Endothelial cell of coronary artery (primary cell): ENCODE measurements at places on chromosomes 4 and X. TPM values are rescaled to one million over a fixed set of nuclear protein-coding genes. Genes with fewer than 3 reads are reported as not detected.

The DRD5 gene
- not detected in 2 replicates for total RNA-seq

The GAGE1 gene
- not detected in 2 replicates for total RNA-seq

The DOK7 gene
- not detected in 2 replicates for total RNA-seq

The MEPE gene
- total RNA-seq = not detected in 2 replicates

The XK gene
- under 0.01 TPM in 1 of 2 replicates, not detected in the other for total RNA-seq

The GALNTL6 gene
- not detected in 2 replicates for total RNA-seq

The KLB gene
- total RNA-seq = under 0.01 TPM in 1 of 2 replicates, not detected in the other

The RAB40A gene
- total RNA-seq = 0.09 TPM in 1 of 2 replicates, not detected in the other

The RRH gene
- total RNA-seq = 0.09 TPM in 1 of 2 replicates, not detected in the other

The PGM2 gene
- total RNA-seq = 36.7 and 48.7 TPM in 2 replicates

The CTSO gene
- total RNA-seq = 3.6 and 5.7 TPM in 2 replicates

The FABP2 gene
- total RNA-seq = not detected in 2 replicates

The NR0B1 gene
- not detected in 2 replicates for total RNA-seq

The HSFX2 gene
- 0.18 and 0.28 TPM in 2 replicates for total RNA-seq

The NKX3-2 gene
- total RNA-seq = under 0.01 TPM in 1 of 2 replicates, not detected in the other

The PDE6B gene
- total RNA-seq = 1.7 and 3.2 TPM in 2 replicates

The SPANXN5 gene
- total RNA-seq = not detected in 2 replicates

The STATH gene
- total RNA-seq = not detected in 2 replicates

The SLC2A9 gene
- total RNA-seq = 1.4 and 1.6 TPM in 2 replicates

The KLF3 gene
- total RNA-seq = 15.5 and 23.3 TPM in 2 replicates

The IL13RA2 gene
- total RNA-seq = under 0.01 and 0.09 TPM in 2 replicates

The ARSJ gene
- 42.9 and 64.5 TPM in 2 replicates for total RNA-seq

The KIT gene
- total RNA-seq = 9.5 and 13.9 TPM in 2 replicates

The ABLIM2 gene
- 0.27 and 0.85 TPM in 2 replicates for total RNA-seq

The ELMOD2 gene
- 15.0 and 19.1 TPM in 2 replicates for total RNA-seq

The BEND2 gene
- not detected in 2 replicates for total RNA-seq

The ERCC6L gene
- total RNA-seq = 1.6 and 4.2 TPM in 2 replicates

The BTK gene
- 0.09 TPM in 1 of 2 replicates, not detected in the other for total RNA-seq

The CCDC110 gene
- total RNA-seq = 0.36 and 0.75 TPM in 2 replicates

The PPBP gene
- not detected in 2 replicates for total RNA-seq

The PCDH7 gene
- 22.9 and 35.0 TPM in 2 replicates for total RNA-seq

The FGF5 gene
- 1.7 and 3.5 TPM in 2 replicates for total RNA-seq

The TIGD2 gene
- 2.1 and 3.1 TPM in 2 replicates for total RNA-seq

The OPN1LW gene
- not detected in 2 replicates for total RNA-seq

The GAB3 gene
- 2.6 and 5.2 TPM in 2 replicates for total RNA-seq

The FAM184B gene
- under 0.01 TPM in 1 of 2 replicates, not detected in the other for total RNA-seq

The NUDT11 gene
- total RNA-seq = 8.9 TPM in 2 replicates

The TDO2 gene
- not detected in 2 replicates for total RNA-seq

The SSX3 gene
- not detected in 2 replicates for total RNA-seq

The XAGE5 gene
- not detected in 2 replicates for total RNA-seq

The THOC2 gene
- 52.3 and 70.4 TPM in 2 replicates for total RNA-seq

The MAGEA10 gene
- total RNA-seq = not detected in 2 replicates

The ANAPC4 gene
- 17.6 and 19.3 TPM in 2 replicates for total RNA-seq

The TRAM1L1 gene
- total RNA-seq = 0.09 and 0.36 TPM in 2 replicates

The PCYT1B gene
- total RNA-seq = under 0.01 TPM in 1 of 2 replicates, not detected in the other

The FGD1 gene
- total RNA-seq = 2.0 and 2.8 TPM in 2 replicates

The TBX22 gene
- not detected in 2 replicates for total RNA-seq

The HGFAC gene
- 0.47 TPM in 1 of 2 replicates, not detected in the other for total RNA-seq

The EDA2R gene
- 6.3 and 7.8 TPM in 2 replicates for total RNA-seq

The TLL1 gene
- total RNA-seq = 5.3 and 7.4 TPM in 2 replicates

The FAM47A gene
- total RNA-seq = not detected in 2 replicates

The STK32B gene
- 9.8 and 17.7 TPM in 2 replicates for total RNA-seq

The UGT2B15 gene
- not detected in 2 replicates for total RNA-seq

The CLDN34 gene
- total RNA-seq = 0.09 TPM in 1 of 2 replicates, not detected in the other

The KCNE5 gene
- 0.09 and 0.18 TPM in 2 replicates for total RNA-seq
